ENCODE measurements at places on chromosomes 12 and 14.

DNA sequence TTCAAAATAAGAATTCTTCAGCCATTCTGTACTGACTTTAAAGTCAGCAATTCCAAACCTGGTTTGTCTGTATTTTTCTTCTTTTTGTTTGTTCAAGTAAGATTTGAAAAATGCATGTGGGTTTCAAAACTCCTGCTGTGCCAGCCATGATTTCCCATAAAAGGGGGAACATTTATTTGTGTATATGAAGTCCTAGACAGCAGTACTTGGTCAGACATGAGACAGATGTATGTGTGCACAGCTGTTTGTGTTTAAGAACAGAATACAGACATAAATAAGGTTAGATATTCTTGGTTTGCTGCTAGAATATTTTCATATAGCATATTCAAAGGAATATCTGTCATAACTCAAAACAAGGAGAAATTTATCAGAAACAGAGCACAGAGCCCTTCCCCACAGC lies 236.0 kb downstream of the ADAMTS20 start:
- DNase-seq = no peak

GRCh38 chr14:50471838-50472465 lies 60.4 kb downstream of the MAP4K5 start:
- no peak for DNase-seq

- DNase-seq = no peak
Observed at GRCh38 chr14:71514941-71515919, 417.0 kb upstream of the RGS6 start.

DNA sequence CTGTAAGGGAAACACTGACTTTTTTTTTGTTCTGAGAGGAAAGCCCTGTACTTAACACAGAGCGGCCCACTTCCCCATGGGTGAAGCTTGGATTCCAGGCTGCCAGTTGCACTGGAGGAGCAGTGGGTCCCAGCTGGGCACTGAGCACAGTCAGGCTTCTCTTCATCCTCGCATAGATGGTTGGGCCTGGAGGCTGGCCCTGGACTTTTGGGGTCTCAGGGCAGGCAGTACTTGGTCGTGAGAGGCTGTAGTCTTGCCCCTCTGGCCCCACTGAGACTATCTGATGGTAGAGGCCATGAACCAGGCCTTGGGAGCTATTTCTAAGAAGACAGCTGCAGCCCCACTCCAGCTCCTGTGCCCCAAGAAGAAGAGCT lies 6.2 kb upstream of the LHX5 start:
- no peak for DNase-seq

DNA sequence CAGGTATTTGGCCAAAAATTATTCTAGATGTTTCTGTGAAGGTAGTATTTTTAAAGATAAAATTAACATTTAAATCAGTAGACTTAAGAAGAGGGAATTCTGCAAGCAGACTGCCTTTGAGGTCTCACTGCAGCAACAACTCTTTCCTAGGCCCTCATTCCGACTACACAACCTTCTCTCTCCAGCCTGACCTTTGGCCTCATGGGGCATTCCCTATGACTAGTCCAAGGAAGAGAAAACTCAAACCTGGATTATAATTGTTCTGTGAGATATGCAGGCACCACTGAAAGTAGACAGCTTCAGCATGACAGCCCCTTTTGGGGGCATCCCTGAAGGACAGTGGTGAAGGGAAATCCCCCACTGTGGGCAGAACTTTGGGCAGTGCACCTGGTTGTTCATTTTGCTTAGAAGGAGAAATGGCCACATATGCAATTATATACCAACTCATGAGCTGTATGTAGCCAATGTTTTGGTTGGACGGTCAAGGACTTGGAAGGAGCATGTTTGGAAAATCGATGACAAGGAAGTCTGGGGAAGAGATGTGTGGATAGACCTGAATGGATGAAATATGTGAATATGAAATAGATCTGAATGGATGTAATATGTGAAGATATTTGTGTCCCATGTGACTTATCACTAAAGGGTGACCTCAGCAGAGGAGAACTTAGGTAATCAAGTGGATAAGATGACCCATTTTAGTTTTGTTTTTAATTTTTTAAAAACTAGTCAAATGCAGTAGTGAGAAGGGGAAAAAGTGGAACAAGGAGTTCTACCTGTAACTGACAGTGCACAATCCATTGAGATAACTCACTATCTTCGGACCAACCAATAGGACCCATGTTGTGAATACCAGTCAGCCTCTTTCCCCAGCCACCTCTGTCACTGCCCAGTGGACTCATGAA lies 233.3 kb upstream of the FOXN3 start:
- no peak for DNase-seq

GRCh38 chr14:100762089-100762515 lies 35.4 kb downstream of the DLK1 start:
- DNase-seq = no peak

- DNase-seq = no peak
Observed at GRCh38 chr12:113030875-113031525, 25.5 kb upstream of the DTX1 start.

DNA sequence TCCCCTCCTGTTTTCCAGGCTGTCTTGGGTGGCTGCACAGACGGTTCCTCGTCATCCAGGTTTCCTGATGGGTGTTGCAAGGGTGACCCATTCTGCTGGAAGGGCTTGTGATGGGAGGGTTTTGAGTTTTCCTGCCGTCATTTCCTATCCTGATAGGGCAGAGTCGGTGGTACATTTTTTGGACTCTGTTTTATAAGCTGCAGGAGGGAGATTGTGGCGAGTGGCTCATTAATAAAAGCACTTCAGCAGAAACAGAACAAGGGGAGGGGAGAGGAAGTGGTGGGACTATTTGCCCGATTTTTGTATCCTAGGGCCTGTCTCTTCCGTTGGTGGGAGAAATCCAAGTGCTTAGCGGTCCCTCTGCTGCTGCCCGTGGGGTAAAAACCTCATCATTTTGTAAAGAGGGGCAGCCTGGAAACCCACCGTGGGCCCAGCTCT lies 40.0 kb downstream of the TSPAN9 start:
- DNase-seq = no peak

- DNase-seq = no peak
Observed at GRCh38 chr12:88108021-88108420, 33.9 kb downstream of the CEP290 start.

GRCh38 chr12:46073321-46073720 lies 82.9 kb upstream of the SCAF11 start:
- no peak for DNase-seq

DNA sequence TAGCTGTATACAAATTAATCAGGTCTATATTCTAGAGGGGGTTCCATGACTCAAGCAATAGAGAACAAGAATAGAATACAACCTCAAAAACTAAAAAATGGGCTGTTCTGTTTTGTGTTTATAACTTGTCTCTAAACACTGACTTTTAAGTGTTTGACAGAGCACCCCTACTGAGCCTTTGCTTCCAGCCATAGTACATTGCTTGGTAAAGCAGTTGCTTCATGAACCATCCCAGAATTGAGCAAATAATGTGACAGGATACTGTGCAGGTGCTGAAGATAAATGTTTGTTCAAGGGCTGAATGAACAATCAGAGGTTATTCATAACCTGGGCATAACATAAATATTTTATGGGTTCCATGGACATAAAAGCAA lies 11.5 kb downstream of the SPTSSA start:
- no peak for DNase-seq

DNA sequence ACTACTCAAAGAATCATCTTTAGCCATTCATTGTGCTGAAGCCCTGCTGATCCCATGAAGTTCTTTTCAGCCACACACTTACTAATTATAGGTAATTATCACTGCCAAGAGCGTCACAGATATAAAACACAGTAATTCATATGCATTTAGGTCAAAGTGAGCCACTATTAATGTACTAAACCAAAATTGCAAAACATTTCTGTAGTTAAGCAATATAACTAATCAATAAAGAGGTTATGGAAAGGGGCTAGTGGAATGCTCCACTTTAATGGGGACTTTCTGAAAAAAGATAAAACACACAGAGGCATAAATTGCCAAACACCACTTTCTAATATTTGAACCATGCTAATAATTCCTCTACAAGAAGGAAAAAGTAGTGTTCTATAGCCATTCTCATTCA lies 6.8 kb upstream of the CEP128 start:
- DNase-seq = no peak

DNA sequence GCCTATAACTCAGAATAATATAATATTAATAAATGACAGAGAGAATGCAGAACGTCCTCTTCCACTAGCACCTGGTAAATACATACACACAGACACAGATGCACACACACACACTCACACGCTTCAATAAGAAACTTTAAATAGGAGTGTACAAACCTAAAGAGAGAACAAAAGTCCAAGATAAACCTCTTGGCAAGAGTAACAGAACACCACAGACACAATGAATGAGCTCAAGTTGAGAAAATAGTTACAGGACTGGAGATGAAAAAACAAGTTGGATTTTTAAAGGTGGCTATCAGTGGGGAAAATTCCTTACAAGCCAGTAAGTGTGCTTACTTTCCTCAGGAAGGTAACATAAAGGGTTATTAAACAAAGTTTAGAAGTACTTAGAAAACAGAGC lies 35.2 kb downstream of the CRY1 start:
- DNase-seq = no peak

DNA sequence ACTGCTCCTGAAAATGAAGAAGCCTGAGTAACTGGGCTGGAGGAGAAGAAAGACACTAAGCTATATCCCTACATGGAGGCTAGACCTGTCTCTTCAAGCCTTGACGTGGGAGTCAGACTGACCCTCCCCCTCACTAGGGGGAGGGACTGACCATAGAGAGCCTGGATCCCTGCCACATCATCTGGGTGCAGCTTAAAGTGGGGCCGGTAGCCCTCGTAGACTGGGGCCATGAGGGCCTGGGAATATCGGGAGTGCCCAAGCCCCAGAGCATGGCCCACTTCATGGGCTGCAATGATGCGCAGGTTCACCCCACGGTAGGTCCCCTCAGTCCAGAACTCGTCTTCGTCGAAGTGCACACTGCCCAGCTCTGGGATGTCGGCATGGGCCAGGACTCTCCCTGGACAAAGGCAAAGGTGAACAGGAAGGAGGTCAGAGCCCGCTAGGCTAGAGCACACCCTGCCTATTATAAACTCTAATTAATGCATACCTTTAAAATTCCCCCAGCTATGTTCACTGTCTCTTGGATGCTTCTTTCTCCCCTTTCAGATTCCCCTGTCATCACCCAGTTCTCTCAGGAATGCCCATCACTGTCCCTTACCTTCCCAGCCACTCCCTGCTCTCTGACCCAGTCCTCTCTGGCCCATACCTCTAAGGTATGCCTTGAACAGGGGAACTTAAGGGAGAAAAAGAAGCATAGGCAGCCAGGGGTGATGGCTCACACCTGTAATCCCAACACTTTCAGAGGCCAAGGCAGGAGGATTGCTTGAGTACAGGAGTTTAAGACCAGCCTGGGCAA lies 3.2 kb downstream of the MMP19 start:
- DNase-seq = no peak

GRCh38 chr14:103533999-103534575 lies 5.1 kb downstream of the TRMT61A start:
- DNase-seq = no peak

- DNase-seq = no peak
Observed at GRCh38 chr12:121444842-121445202, 44.9 kb downstream of the RNF34 start.

- DNase-seq = no peak
Observed at GRCh38 chr12:108638141-108638827, 4.6 kb upstream of the SELPLG start.

- no peak for DNase-seq
Observed at GRCh38 chr14:92316937-92317336, 6.0 kb upstream of the SLC24A4 start.
